ENCODE measurements at places on chromosomes 4 and X.

DNA sequence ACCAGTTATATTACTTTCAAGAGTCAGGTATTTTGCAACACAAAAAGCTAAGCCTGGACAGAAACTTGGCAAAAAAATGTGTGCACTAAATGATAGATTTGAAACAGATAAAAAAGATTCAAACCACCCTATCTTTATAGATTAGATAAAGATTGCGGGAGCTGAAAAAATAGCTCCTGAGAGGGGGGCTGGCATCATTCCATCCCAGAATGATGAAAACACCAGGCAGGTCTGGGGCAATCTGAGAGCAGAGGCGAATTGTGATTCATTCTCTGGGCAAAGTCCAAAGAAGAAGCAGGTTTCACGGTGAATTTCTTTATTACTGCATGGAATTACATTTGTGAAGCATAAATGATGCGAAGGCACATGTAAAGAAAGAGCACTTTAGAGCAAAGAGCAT lies 168.5 kb upstream of the DMD start:
- no peak for DNase-seq

DNA sequence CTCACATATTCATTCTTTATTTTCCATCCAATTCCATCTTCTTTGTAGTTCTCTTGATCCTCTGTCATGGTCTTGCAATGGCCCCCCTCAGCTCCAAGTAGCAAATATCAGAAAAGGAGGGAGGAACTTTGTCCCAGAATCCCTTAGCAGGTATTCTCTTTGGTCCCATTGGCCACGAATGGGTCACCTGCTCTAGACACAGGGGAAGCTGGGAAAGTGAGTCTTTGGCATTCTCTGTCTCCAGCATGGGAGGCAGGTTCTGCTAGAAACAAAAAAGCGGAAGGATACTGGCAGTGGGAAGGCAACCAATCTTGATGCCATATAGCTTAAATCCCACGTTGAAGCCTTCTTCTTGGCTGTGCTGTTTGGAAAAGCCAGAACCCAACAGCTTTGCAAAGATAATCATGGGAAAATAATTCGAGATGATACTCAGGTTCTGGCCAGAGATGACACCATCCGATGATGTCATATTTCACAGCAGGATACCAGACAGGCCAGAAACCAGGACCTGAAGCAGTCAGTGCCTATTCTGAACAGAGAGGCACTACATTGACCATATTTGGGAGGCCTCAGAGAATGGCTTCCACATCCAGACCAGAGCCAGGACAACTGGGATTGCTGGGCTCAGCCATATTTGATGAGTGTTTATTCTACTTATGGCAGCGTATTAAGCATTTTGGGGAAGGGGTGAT lies 110.4 kb upstream of the ATXN3L start:
- no peak for DNase-seq

DNA sequence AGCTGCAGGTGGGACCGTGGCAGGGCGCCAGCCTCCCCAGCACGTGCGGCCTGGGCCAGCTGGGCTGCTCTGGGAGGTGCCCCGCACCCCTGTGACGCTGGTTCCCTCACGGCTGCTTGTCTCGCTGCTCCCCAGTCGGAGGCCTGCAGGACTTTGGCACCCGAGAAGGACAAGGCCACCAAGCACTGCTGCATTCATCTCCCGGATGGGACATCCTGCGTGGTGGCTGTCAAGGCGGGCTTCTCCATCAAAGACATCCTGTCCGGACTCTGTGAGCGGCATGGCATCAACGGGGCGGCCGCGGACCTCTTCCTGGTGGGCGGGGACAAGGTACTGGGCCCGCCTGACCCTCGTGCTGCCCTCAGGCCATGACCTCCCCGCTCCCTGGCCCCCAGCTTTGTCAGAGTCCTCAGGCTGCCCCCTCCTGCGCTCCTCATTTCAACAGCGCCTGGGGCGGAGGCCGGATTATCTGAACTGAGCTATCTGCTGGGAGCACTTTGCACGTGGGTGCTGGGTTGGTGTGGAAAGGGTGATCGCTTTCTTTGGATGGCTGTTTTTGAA lies 19.4 kb upstream of the HGFAC start:
- no peak for DNase-seq

- DNase-seq, result peak; percentile 5
These were observed 211.9 kb upstream of the UGT8 start for GRCh38 chr4:114386637-114387233.

GRCh38 chrX:47619486-47620302 lies at the start of gene SYN1:
Gene SYN1, minus strand, starts transcription at chrX:47619857. Its CDS starts 129 bp downstream, at chrX:47619728.
- DNase-seq, result peak; percentile 18

DNA sequence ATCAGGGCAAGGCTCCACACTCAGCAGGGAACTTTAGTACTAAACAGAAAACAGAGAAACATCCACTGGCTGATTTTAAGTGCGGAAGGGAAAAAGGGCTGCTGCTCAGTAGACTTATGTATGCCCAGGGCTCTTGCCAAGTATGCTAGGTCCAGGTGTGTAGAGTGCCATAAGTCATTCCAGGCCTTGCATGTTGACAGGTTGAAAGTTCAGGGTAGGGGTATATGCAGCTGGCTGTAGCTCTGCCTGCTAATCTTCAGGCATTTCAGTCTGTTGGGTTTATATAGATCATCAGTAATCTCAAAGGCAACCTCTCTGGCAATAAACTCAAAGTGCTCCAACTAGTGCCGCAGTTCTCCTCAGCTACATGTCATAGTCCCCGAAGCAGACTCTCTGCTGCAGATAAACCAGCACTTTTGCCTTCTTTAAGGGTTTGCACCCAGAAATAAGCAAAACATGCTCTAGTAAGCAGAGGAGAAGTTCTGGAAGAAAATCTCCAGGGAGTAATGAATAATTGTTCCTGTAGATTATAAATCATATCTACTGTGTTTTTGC lies 134.9 kb upstream of the GRIA3 start:
- DNase-seq, result no peak

DNA sequence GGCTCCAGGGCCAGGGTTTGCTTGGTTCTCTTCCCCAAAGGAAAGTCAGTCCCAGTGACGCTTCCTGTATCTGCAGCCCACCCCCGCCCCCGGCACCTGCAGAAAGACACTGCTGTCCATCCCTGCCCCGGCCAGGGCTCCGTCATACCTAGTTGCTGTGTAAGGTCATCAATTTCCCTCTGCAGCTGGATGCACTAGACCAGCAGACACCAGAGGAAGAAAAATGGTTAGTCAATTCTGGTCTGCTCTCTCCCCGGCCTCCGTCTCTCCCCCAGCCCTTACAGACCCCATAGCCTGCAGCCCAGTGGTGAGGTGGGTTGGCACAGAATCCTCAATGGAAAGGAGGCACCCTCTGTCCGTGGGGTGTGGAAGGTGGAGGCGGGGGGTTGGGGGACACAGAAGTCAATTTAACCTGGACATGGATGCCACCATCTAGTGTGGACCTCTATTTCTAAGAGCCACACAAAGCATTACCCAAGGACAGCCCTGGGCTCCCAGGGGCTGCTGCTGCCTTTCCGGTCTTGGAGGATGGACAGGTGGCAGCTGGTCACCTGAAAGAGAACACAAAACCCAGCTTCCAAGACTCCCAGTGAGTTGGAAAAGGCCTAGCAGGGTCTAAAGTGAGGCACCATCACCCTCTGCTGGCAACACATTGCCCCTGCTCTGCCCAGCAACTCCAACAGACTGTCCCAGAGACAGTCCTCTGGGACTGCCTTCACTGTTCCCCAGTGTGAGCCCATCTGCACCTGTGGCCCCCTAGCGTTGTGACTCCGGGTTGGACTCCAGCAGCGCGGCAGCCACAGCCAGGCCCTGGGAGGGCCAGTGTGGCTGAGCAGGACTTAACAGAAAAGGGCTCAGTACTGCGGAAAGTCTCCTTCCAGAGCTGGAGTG lies 40.2 kb upstream of the NHSL2 start:
- DNase-seq, result peak; percentile 27

GRCh38 chr4:137952116-137952515 lies 290.0 kb downstream of the SLC7A11 start:
- no peak for DNase-seq

Data from HepG2 (cell line).